ENCODE measurements at places on chromosomes 12 and 14.
A peak's percentile ranks its signal among the peaks of the same experiment; 100 is the strongest.

DNA sequence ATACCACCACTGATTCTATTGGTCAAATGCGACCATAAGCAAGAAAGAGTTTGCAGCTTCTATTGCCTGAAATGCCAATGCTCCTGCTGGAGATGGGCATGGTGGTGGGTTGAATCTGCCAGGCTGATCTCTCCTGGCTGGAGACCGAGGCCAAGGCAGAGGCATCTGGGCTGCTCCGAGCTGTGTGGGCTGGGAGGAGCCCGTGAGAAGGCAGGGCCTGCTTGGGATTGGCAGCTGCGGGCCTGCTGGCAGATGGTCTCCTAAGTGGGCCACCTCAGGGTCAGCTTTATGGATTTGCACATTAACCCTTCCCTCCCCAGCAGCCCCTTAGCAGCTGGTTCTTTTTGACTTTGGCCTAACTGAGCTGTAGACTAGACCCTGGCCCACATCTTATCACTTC lies 25.4 kb downstream of the SRRM4 start:
- peak; percentile 67 for DNase-seq
- peaks cover 72% of the 10 kb centered on the region for H3K4me1 ChIP-seq
- H3K27ac ChIP-seq, result no peak overlapping the region
- H3K4me3 ChIP-seq, result no peak overlapping the region
- H3K36me3 ChIP-seq, result no peaks in the 10 kb centered on the region

DNA sequence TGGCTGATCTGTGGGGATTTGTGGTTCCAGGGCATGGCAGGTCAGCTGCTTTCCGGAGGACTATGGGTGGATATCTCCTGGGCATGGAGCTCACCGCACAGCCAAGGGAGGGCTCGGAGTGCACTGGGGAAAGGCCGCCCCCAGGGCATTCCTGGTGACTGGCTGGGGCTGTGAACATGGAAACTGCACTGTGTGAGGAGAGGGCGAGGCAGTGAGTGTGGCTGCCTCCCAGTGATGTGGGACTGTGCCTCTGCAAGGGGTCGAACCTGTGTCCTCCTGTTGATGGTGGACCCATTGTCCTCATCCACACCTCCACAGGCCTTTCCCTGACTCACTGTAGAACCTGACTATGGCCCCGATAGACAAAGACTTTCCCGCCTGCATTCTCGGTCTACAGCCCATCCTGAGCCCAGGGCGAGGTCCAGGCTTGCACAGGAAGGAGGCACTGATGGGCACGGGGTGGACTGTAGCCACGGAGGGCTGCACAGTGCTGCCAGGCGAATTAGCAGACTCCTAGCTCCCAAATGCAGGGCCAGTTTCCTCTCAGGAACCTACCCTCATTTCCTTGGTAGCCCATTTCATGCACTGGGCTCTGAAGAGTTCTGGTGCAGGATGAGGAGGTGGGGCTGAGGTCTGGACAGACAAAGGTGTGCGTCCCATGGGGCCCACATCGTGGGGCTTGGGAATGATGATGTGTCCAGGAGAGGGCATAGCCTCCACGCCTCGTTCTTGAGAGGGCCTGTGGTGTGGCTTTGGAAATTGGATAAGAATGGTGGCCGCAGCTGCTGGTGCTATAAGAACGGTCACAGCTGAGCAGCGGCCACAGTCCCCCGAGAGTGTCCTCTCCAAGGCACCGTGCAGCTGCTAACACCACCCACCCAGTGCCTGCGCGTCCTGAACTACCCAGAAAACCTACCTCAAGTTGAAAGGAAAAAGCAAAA lies 415.1 kb downstream of the TMEM121 start:
- no peak overlapping the region for H3K27ac ChIP-seq
- no peak overlapping the region for H3K4me3 ChIP-seq
- no peaks in the 10 kb centered on the region for H3K4me1 ChIP-seq
- no peaks in the 10 kb centered on the region for H3K27me3 ChIP-seq

DNA sequence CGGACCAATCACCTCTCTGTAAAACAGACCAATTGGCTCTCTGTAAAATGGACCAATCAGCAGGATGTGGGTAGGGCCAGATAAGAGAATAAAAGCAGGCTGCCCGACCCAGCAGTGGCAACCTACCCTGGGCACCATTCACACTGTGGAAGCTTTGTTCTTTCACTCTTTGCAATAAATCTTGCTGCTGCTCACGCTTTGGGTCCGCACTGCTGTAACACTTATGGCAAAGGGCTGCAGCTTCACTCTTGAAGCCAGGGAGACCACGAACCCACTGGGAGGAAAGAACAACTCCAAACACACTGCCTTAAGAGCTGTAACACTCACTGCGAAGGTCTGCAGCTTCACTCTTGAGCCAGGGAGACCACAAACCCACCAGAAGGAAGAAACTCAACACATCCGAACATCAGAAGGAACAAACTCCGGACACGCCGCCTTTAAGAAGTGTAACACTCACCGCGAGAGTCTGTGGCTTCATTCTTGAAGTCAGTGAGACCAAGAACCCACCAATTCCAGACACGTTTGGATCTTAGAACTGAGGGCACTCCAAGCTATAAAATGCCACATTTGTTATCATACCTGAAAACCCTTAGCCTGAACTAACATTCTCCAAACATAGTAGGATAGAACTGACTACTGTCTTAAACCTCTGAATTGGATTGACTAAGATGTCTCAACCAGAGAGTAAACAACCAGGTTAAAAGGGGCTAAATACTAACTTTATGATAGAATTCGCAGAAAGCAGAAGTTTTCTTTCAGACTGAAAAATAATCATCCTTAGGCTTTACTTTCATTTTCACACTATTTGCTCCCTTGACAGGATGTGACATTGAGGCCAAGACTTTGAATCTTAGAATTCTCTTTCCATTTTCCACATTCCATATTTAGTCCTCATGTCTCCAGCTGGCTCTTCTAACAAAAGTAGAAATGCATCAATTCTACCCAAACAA lies 33.6 kb downstream of the CDKL1 start:
- no peaks in the 10 kb centered on the region for H3K36me3 ChIP-seq
- peaks cover 2% of the 10 kb centered on the region for H3K4me1 ChIP-seq
- no peak overlapping the region for H3K4me3 ChIP-seq
- no peak for DNase-seq
- H3K27me3 ChIP-seq, result no peaks in the 10 kb centered on the region

DNA sequence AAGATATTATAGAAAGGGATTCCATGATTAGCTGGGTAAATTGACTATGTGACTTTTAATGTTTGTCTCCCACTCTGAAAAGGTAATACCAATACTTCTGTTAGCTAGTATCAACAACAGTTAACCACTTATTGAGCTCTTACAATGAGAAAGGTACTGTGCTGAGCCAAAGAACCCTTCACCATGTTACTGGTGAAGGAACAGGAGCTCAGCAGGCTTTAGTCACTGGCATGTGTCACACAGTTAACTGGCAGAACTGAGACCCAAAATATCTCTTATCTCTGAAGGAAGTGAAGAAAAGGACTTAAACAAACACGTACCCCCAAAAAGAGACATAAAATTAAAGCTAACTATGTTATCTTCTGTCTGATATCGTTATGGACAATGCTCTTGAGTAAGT lies 170.6 kb downstream of the MED13L start:
- H3K4me3 ChIP-seq, result no peak overlapping the region
- no peaks in the 10 kb centered on the region for H3K36me3 ChIP-seq
- no peaks in the 10 kb centered on the region for H3K27me3 ChIP-seq
- DNase-seq, result no peak

DNA sequence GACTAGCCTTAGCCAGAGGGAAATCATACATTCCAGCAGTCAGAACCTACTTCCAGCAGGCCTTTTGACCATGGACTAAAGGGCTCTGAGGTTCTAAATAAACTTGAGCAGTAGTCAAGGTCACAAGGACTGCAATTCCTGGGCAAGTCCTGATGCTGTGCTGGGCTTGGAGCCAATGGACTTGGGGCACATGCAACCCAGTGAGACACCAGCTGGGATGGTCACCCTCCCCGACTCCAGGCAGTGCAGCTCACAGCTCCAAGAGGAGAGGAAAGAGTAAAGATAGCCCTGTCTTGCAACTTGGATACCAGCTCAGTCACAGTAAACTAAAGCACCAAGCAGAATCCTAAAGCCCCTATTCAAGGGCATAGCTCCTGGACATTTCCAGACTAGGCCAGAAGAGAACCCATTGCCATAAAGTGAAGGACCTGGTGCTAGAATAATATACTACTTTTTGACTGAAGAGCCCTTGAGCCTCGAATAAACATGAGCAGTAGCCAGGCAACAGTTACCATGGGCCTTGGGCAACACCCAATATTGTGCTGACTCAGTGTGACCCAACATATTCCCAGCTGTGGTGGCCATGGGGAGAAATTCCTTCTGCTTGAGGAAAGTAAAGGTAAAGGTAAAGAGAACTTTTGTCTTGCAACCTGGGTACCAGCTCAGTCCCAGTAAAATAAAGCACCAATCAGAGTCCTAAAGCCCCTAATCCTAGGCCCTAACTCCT lies 226.2 kb upstream of the CLEC14A start:
- H3K4me3 ChIP-seq, result no peak overlapping the region
- no peaks in the 10 kb centered on the region for H3K4me1 ChIP-seq
- no peak overlapping the region for H3K27ac ChIP-seq
- H3K27me3 ChIP-seq, result no peaks in the 10 kb centered on the region
- no peaks in the 10 kb centered on the region for H3K36me3 ChIP-seq

GRCh38 chr12:46303039-46303666 lies 34.3 kb upstream of the SLC38A1 start:
- peaks cover 34% of the 10 kb centered on the region for H3K4me1 ChIP-seq
- H3K4me3 ChIP-seq, result no peak overlapping the region
- H3K27ac ChIP-seq, result no peak overlapping the region
- no peak for DNase-seq
- H3K36me3 ChIP-seq, result no peaks in the 10 kb centered on the region
- no peaks in the 10 kb centered on the region for H3K27me3 ChIP-seq

GRCh38 chr12:123807670-123808069 lies 45.6 kb downstream of the DNAH10 start:
- peaks cover 3% of the 10 kb centered on the region for H3K4me1 ChIP-seq
- H3K36me3 ChIP-seq, result no peaks in the 10 kb centered on the region
- H3K27me3 ChIP-seq, result no peaks in the 10 kb centered on the region
- no peak overlapping the region for H3K4me3 ChIP-seq
- no peak for DNase-seq

GRCh38 chr14:87094913-87095312 lies 898.1 kb downstream of the GALC start:
- no peaks in the 10 kb centered on the region for H3K36me3 ChIP-seq
- DNase-seq, result no peak
- H3K4me3 ChIP-seq, result no peak overlapping the region
- H3K27me3 ChIP-seq, result no peaks in the 10 kb centered on the region

- H3K4me1 ChIP-seq, result peaks cover 63% of the 10 kb centered on the region
- no peak for DNase-seq
- H3K36me3 ChIP-seq, result no peaks in the 10 kb centered on the region
- no peak overlapping the region for H3K4me3 ChIP-seq
- H3K27ac ChIP-seq, result no peak overlapping the region
These were observed 11.6 kb downstream of the RASSF8 start for GRCh38 chr12:25970082-25970481.

- DNase-seq, result no peak
- no peaks in the 10 kb centered on the region for H3K4me1 ChIP-seq
- H3K27ac ChIP-seq, result no peak overlapping the region
These were observed 280.6 kb upstream of the KITLG start for GRCh38 chr12:88860851-88861250.

DNA sequence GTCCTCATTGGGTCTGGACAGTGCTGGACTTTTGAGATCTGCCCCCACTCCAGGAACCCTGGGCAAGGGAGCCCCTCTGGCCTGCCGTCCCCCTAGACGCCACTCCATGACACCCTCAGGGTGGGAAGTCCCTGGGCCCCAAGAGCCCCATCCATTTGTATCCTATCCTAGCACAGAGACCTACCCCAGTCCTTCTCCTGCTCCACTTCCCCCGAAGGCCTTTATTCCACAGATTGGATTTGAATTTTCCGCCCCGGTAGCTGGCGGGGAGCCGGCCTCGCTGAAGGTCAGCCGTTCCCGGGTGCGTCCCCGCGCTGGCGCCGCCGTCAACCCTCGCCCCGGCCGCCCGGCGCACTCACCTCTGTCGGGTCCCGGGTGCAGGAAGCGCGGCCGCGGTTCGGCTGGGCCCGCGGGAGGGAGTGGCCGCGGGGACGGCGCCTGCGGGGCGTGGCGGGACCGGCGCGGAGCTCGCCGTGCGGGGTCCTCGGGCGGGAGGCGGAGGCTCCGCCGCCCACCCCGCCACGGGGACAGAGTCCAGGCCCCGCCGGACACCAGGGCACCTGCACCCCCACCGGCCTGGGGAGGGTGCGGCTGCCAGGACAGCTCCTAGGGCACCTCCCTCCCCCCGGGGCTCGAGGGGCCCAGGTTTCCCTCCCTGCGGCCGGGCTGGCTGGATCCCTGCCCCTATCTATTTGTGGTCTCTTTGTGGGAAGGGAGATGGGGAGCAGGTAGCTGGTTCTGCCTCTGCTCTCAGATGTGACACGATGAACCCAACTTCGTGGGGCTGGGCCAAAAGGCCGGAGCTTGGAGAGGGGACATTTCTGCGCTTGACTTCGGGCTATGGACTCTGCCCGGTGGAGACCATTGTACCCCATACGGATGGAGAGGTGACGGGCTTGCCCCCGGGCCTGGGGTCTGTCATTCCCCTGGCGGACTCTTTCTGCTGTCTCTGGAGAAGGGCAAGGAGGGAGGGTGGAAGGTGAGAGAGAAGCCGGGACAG lies 19.9 kb upstream of the GPR68 start:
- peak; percentile 40 for DNase-seq
- peak overlapping the region; percentile 46 for H3K4me3 ChIP-seq
- H3K27me3 ChIP-seq, result peaks cover 45% of the 10 kb centered on the region
- H3K36me3 ChIP-seq, result no peaks in the 10 kb centered on the region

DNA sequence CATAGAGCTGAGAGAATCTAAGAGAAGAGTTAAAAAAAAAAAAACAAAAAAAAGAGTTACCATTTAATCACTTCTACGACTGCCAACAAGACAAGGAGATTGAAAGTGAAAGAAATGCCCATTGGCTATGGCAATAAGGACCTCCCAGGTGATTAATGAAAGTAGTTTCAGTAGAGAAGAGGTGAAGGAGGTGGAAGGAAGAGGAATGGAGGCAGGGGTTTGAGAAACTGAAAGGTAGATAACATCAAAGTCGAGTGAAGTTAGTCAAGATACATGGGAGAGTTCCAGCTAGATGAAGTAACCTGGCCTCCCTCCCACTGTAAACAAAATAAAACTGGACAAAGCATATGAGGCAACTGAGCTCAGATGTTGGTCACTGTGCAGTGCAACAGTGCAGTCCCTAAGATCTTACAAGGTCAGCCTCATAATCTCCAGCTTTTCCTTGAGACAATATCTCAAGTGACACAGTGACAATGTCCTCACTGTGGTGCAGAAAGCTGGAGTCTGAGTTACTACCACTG lies 118.0 kb upstream of the CCDC198 start:
- DNase-seq, result no peak
- H3K27me3 ChIP-seq, result no peaks in the 10 kb centered on the region
- no peak overlapping the region for H3K27ac ChIP-seq
- H3K36me3 ChIP-seq, result no peaks in the 10 kb centered on the region

- no peak overlapping the region for H3K4me3 ChIP-seq
- no peak for DNase-seq
- H3K36me3 ChIP-seq, result peaks cover 6% of the 10 kb centered on the region
These were observed 45.9 kb downstream of the SLC25A47 start for GRCh38 chr14:100369019-100369418.

All from neural progenitor cell (in vitro differentiated cells).